ENCODE measurements at places on chromosomes 12 and 14. TPM values are rescaled to one million over a fixed set of nuclear protein-coding genes. Genes with fewer than 3 reads are reported as not detected.

GRCh38 chr12:15811214-15812127, 22.3 kb upstream of the EPS8 start:
- no peak for DNase-seq

Gene DEPDC4
- total RNA-seq, result 3.4 TPM

DNA sequence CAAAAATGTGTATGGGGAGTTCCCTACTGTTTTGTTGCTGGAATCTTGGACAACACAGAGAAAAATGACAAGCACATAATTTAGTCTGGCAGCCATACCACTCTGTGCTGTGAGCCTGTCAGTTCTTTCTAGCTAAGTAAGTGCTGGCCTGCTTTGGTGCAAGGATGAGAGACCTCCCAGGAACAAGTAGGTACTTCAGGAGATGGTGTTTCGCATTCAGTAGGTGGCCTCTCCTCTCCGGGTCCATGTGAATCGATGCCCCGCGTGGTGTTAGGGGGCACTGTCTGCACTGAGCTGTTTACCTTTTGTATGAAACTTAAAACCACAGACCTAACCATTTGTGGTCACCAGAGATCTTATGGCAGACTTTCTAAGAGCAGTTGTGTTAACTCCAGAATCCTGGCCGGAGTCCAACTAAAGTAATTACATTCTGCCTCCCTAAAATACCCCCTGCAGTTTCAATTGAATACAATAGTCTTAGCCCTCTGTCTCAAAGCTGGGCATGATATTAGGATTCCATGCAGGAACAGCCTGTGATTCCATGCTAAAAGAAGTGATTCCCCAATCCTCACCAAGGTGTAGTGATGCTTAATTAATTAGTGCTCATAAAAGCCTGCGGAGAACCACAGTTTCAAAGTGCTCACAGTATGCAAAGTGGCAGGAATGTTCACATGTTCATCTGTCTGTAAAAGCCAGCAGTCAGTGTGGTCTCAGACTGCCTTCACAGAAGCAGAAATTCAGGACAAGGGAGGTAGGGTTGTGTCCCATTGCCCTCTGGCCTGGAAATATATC, 64.2 kb downstream of the LLPH start:
- DNase-seq, result no peak

DNA sequence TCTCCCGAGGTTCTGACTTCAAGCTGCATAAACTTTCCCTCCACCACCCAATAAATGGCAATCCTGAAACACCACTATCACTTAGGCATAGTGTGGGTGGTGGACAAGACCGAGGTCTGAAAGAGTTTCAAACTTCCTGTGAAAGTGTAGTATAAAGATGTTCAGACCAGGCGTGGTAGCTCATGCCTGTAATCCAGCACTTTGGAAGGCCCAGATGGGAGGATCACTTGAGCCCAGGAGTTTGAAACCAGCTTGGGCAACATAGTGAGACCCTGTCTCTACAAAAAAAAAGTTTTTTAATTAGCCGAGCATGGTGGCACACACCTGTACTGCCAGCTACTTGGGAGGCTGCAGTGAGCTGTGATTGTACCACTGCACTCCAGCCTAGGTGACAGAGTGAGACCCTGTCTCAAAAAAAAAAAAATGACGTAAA, 61.9 kb downstream of the CCDC92 start:
- no peak for DNase-seq

Gene ANKS1B
- total RNA-seq, result 3.4 TPM

DNA sequence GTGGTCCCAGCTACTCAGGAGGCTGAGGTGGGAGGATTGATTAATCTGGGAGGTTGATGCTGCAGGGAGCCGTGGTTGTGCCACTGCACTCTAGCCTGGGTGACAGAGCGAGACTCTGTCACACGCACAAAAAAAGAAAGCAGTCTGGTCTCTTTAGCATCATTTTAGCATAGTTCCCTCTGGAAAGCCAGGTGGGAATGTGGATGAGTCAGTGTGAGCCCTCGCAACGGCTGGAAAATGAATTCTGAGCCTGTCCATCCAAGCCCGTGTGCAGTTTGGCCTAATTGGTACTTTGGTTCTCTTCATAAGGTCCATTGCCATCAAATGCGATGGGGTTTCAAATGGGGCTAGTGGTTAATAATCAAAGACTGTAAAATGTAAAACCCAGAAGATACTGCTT, 2.4 kb downstream of the MYL2 start:
- DNase-seq, result no peak

Gene ETFBKMT
- 1.4 TPM for total RNA-seq

Measured in H9 (cell line).